ENCODE measurements at places on chromosomes 7 and 10.

- no peak for DNase-seq
These were observed 108.2 kb downstream of the SKIDA1 start for GRCh38 chr10:21417172-21417712.

- DNase-seq: no peak
These were observed 38.4 kb downstream of the PNLIPRP2 start for GRCh38 chr10:116659049-116659670.

DNA sequence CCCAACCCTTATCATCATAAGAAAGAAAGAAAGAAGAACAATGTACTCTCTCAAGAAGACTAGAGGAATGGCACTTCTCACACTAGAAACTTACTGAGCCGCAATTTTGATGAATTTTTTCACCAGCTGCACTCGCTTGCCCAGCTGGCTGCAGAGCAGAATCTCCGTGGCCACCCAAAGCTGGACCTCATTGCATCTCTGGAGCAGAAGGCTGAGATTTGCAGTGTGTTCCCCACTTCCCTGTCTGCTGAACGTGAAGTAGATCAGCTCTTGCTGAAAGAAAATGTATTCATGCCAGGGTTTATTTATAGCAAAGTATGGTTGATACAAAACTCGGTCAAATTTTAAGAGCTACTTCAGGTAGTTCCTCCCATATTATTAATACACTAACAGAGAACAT is 199.3 kb upstream of the CDCA7L start:
- no peak for DNase-seq

DNA sequence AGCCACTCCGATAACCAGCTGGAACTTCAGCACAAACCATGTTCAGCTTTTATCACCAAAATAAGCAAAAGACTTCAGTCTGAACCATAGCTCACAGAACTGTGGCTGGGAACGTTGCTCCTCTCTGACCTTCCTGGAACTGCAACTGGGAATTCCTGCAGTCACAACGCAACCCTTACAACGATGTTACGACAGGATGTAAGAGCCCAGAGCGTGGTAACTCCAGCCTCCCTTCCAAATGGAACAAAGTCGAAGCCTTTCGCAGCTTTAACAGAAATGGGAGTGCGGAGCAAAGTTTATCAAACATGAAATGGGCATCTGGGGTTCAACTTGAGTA is 162.6 kb downstream of the ADAM12 start:
- DNase-seq: no peak

- peak; percentile 17 for DNase-seq
These were observed 6.9 kb downstream of the ARMC3 start for GRCh38 chr10:22934726-22935125.

GRCh38 chr10:80266513-80266863 is 23.0 kb downstream of the MAT1A start:
- DNase-seq: no peak

DNA sequence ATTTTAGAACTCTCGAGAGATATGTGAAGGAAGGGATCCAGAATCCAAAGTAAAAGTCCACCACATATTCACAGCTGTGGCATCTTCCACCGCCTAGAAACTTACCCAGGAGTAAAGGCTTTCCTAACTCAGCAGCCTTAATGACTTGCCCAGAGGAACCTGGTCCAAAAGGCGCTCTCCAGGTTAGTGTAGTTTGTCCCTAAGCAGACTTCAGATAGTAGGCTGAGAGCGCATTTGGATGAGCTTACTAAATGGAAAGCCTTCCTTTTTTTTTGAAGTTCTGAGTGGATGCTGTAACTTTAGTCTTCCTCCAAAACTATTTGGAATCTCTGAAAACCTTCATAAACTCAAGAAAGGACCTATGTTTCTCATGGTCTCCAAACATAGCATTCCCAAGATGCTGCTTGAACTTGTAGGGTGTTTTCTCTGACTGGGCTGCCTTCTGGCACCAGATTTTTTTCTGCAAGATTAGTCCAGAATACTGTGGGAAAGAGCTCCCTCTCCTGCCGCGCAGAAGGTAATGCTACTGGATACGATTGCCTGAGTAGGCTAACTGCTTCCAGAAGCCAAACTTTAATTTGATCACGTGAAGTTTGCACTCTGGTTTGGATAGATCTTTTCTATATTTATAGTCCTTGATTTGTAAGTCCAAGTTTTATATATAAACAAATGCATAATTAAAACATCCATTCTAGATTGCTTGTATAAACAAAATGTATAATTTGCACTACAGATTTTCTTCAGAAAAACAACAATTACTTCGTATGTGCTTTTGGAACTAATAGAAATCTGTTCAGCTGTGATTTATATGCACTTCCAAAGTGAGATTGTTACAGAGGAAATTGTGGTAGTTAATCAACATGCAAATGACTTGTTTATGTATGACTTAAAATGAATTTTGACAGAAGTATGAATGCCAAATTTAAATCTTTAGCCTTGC is 19.6 kb upstream of the GPR37 start:
- DNase-seq: peak; percentile 57

DNA sequence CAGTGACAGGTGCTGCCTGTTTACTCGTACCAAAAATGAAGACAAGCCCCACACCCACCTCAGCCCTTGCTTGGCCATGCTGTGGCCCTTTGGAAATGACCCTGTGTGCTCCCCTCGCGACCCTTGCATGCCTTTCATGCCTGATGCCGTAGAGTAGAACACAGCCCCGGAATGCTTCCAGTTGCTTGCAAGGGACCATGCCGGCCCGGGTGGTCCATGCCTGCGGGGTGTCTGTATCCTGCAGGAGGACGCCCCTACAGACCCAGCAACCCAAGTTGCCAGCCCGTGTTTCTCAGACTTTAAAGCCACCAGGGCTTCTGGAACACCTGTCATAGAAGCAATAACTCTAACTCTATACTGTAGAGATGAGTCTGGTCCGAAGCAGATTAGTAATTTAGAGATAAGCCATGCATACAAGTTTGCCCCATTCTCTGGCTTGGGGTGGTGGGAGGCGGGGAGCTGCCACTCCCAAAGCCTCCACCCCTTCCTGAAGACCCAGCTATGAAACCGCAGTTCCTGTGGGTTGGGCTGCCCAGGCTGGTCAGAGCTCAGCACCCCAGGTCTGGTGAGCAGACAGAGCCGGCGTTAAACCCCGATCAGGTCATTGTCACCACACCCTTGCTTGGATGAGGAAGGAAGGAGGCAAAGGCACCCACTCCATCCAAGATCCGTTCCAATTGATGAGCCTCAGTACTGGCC is 143.5 kb downstream of the ADCY1 start:
- DNase-seq: no peak

GRCh38 chr7:96135241-96135640 is 186.7 kb downstream of the SLC25A13 start:
- DNase-seq: no peak

DNA sequence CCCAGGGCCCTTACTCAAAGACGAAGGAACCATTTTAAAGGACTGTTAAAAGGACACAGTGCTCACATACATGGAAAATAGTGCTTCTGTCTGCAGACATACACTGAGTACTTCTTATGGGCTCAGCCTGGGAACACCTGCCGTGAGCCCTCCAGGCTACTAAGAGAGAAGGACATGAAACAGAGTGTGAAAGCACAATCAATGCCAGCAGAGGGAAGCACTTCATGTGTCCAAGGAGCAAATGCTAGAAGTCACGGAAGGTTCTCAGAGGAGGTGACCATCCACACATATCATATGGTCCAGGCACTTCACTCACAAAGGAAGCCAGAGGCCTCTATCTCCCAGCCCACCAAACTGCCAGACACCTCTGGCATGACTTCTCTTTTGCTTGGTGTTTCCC is 15.5 kb downstream of the ELMO1 start:
- DNase-seq: no peak

DNA sequence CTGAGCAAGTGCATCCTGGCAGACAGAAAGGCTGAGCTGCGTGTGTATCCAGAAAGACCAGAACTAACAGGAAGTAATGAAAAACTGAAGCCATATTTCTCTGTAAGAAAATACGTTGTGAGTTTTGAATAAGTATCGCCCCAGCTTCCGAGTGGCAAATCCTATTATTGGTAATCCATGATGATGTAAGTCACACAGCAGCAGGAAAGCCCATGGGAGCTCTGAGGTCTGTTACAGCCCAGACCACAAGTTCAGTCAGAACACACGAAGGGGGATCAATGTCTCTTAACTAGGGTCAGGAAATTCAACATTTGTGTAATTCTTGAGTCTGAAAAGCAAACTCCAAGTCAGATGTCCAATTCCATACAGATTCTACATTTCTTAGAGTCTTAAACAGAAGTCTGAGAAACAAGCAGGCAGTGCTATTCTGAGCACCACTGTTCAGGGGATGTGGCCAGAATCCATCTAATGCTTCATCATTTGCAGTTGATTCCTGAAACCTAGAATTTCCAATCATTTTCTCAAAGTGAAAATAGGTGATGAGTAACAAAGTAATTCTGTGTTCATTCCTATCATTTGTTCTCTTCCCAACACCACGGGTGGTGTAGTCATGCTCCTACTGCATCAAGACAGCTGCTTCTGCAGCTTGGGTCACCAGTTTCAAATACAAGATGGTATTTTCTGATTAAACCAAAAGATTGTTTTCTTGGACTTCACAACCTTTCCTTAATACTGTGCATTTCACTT is at the start of gene LRIT2:
Gene LRIT2, minus strand, starts transcription at position 118 of the 747 bp plus-strand sequence. Its CDS starts 24 bp downstream, at position 94.
- DNase-seq: no peak

DNA sequence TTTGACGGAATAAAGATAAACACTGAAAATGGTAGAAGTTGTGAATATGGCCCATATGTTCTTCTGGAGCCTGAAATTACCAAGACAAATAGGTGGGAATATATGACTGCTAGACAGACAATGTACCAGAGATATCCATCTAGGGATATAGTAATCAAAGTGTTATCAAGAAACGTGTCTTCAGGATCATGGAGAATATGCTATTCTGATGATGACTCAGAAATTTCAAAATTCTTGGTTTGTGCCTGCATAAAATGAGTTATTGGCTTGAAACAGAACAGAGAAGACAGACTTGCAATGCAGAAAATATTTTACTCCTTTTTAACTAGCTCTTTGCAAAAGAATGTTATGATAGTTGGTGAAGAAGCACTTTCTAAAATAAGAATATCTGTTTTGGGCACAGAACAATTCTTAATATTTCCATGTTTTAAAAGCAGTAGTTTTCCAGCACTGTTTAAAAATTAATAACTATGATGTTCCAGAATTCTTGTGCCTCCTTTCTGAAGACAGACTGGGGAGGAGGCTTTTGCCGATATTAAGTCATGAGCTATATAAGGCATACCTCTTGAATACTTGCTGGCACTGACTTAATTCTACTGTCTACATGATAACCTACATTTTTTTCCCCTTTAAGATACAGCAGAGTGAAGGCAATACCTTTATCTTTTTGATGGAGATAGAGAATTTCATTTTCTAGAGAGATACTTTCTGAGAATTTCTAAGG is 34.4 kb upstream of the CABCOCO1 start:
- peak; percentile 88 for DNase-seq

DNA sequence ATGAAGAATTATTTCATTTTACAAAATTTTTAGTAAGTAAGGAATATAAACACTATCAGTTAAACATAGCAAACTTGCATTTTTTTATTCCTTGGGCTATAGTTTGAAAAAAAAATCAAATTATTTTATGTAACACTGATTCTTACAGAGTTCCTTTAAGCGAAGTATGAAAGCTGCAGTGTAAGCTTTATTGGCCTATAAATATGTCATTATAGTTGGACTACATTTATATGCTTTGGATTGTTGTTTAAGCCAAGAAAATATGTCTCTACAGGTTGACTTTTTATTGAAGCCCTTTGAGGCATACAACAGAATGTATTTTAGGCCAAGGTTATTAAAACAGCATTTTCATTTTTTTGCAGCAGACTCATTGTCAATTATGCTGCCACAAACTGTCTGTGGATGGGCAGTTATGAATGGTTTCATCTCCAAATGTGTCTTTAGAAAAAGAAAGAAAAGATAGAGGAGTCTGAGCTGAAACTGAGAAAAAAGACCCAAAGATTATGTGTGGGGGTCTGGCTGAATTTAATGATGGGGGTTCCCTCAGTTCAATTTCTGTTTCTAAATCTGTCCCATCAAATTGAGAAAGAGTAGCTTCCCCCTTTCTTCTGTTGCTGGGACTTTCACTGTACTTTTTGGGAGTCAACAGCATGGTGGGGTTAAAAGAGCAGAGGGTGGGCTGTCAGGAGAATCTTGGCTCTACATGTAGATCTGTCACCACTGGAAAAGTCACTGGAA is 43.1 kb downstream of the ARID5B start:
- DNase-seq: no peak

DNA sequence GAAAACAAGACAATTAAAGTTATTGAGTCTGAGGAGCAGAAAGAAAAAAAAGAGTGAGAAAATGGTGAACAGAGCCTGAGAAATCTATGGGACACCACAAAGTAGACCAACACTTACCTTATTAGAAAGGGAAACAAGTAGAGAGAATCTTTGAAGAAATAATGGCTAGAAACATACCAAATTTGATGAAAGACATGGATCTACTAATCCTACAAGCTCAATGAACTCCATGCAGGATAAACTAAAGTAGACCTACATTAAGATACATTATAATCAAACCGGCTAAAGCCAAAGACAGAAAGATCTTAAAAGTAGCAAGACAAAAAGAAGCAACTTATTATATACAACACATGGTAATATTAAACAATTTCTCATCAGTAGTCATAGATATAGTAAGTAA is 782.3 kb upstream of the GHITM start:
- DNase-seq: no peak

DNA sequence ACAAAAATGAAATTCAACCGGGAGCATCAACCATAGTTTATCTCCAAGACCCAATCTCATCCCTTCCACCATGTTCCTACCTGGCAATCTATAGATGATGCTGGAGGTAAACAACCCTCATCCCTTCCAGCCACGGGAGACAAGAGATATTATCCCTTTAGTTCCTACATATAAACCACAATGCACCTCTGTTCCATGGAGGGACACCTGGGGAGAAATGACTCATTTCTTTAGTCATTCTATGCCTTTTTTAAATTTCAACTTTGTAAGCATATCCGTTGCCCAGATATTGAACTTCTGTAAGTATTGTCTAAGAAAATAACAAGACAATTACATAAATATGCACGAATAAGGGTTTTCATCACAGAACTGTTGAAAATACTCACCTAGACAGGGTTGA is 15.5 kb upstream of the SFMBT2 start:
- no peak for DNase-seq

DNA sequence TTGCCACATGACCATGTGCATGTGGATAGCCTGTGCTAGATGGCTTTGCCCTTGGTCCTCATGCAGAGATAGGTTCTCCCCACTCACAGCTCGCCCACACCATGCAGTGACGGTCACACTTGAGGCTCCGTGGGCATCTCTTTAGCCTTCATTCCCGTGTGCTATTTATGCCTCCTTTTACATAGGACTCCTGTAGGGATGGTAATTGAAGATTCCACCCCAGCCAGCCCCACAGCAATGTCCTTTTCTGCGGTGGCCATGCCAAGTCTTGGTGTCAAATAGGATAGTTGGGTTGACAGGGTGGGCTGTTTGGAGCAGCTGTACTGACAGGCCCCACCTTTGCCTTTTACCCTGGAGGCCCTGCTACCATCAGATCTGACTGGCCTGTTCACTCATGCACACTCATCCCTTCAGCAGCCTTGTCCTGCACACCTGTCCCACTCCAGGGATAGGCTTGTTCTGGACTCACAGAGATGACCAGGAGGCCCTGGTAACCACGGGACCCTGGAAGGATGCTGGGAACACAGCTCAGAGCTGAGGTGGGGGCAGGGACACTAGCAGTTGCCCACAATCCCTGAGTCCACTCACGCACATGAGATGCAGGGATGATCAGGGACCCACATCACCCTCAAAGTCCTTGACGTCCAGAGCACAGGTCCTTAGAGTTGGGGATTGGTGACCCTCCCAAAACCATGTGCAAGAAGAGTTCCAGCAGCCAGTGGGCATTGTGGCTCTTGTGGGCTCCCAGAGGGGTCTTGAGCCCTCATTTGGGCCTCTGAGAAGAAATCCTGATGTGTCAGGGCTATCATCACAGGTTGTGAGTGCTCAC is 71.2 kb downstream of the ADCY1 start:
- no peak for DNase-seq
